Vagina (tissue), 2 donors: ENCODE measurements at places on chromosomes 7 and 10. TPM values are rescaled to one million over a fixed set of nuclear protein-coding genes. Genes with fewer than 3 reads are reported as not detected.

Gene ASZ1
- total RNA-seq = not detected

Gene ANKRD2
- total RNA-seq = not detected

Gene GTF2IRD1
- 33.6 TPM for total RNA-seq

Gene INA
- total RNA-seq = 3.9 TPM

Gene ASIC3
- 3.7 TPM for total RNA-seq

Gene COBL
- total RNA-seq = 9.3 TPM

Gene ADAM12
- 3.7 TPM for total RNA-seq

Gene GRM8
- not detected for total RNA-seq

Gene FAM241B
- 0.98 TPM for total RNA-seq

Gene C10orf67
- not detected for total RNA-seq

Gene SLIT1
- total RNA-seq = 0.49 TPM

Gene FZD8
- total RNA-seq = 7.6 TPM

Gene LDB3
- total RNA-seq = 4.7 TPM

Gene LBX1
- not detected for total RNA-seq

Gene PAPOLB
- total RNA-seq = not detected

Gene FAM25C
- not detected for total RNA-seq

Gene TMEM184A
- total RNA-seq = 129 TPM

Gene ETV1
- total RNA-seq = 4.2 TPM

Gene AEBP1
- 321 TPM for total RNA-seq

Gene CPA2
- not detected for total RNA-seq

Gene PNLIPRP3
- 2.2 TPM for total RNA-seq

Gene GRID1
- 7.1 TPM for total RNA-seq

Gene STK31
- 2.2 TPM for total RNA-seq

Gene TMEM140
- total RNA-seq = 20.4 TPM

Gene MYL10
- not detected for total RNA-seq

Gene VPS26A
- total RNA-seq = 33.6 TPM

Gene C7orf33
- not detected for total RNA-seq

Gene PIP
- total RNA-seq = 2.5 TPM

Gene BMI1
- 44.7 TPM for total RNA-seq

Gene CTNNA3
- total RNA-seq = 0.98 TPM

Gene MOGAT3
- total RNA-seq = not detected

Gene MICALL2
- 15.7 TPM for total RNA-seq

Gene SVOPL
- total RNA-seq = not detected
